ENCODE measurements at places on chromosomes 13 and 19. TPM values are rescaled to one million over a fixed set of nuclear protein-coding genes. Genes with fewer than 3 reads are reported as not detected.

DNA sequence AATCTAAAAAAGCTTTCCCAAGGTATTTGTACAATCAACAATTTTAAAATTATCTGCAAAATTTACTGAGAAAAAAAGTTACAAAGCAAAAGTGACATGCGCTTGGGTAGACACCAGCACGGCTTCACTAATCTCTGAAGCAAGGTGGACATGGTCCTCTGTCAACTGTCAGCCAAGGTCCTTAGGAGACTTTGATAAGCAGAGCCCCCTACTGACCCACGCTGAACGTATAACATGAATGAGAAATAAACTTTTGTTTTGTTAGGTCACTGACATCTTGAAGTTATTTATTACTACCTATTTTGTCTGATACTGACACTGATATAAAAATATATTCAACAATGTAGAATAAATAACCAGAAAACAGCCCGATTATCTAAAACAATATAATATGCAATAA, 100.7 kb upstream of the OBI1 start:
- no peak for DNase-seq

GRCh38 chr13:98576963-98577835, at the start of gene STK24:
TSS of gene STK24 (minus strand) at chr13:98577107. CDS start at chr13:98576786, 321 bp downstream.
- DNase-seq, result peak; percentile 80

GRCh38 chr19:46471116-46471733, at the start of gene PNMA8A:
TSS of gene PNMA8A (minus strand) at chr19:46471563. CDS start at chr19:46471035, 528 bp downstream.
- DNase-seq, result peak; percentile 74

DNA sequence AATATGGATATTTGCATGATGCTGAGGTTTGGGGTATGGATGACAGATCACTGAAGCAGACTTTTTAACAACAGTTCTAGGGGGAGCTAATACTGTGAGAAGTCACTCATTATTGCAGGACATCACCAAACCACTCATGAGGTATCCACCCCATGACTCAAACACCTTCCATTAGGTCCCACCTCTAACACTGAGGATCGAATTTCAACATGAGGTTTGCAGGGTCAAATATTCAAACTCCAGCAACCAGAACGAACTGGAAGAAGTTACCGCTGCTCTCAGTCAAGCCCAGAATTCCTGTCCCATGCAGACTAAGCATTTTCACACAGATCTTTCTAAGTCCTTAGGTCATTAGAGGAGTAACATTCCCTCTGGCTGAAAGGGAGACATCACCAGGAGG, 758.9 kb downstream of the UQCRFS1 start:
- no peak for DNase-seq

- DNase-seq, result no peak
These were observed 1.2 kb upstream of the EMC10 start for GRCh38 chr19:50475101-50475568.

GRCh38 chr19:51422053-51422448, 4.6 kb upstream of the SIGLEC10 start:
- DNase-seq, result peak; percentile 82

GRCh38 chr19:17968362-17968761, 1.5 kb downstream of the KCNN1 start:
- no peak for DNase-seq

DNA sequence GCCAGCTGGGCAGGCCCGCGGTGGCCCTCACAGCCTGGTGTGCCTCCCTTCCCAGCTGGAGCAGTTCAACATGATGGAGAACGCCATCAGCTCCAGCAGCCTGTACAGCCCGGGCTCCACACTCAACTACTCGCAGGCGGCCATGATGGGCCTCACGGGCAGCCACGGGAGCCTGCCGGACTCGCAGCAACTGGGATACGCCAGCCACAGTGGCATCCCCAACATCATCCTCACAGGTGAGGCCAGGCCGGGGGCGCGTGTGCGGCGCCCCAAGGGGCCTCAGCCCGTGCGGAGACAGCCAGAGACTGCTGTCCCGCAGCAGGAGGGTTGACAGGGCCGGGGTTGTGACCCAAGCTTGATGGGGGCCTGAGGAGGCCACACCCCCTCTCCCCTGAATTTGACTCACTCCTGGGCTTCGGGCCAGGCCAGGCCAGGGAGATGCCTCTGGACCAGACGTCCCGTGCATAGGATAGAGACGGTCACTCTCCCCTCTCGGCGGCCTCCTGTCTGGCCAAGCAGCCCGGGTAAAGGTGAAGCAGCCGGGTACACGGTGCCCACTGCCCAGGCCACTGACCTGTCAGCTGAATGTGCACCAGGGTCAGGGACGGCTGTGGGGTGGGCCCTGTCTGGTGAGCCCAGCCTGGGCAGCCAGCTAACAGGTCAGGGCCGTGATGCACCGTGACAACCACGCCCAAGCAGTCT, 15.4 kb downstream of the COMP start:
- no peak for DNase-seq

DNA sequence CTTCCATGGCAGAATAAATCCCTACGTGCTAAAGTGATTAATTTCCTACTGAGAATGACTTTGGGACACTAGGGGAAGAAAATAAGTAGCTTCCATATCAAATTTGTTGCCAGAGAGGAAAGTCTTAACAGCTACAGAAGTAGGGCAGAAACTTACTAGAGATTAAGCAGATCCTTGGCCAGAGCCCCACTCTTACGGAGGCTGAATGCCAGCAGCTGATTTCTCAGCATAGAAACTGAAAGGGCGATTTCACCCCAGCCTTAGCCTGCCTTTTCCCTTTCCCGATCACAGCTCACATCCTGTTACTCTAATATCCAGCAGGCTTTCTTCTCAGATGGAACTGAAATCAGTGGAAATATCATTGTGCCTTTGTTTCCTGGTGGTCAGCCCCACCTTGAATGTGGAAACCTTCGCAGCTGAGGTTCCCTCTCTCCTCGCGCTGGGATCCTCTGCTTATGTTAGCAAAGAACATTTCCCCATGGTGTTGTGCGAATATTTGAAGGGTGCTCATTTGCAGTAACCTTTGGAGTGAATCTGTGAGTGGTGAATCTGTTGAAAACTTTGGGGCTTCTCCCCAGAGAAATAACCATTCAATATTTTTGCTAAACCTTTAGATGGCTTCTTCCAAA, 8.4 kb downstream of the FAM124A start:
- DNase-seq, result peak; percentile 65

DNA sequence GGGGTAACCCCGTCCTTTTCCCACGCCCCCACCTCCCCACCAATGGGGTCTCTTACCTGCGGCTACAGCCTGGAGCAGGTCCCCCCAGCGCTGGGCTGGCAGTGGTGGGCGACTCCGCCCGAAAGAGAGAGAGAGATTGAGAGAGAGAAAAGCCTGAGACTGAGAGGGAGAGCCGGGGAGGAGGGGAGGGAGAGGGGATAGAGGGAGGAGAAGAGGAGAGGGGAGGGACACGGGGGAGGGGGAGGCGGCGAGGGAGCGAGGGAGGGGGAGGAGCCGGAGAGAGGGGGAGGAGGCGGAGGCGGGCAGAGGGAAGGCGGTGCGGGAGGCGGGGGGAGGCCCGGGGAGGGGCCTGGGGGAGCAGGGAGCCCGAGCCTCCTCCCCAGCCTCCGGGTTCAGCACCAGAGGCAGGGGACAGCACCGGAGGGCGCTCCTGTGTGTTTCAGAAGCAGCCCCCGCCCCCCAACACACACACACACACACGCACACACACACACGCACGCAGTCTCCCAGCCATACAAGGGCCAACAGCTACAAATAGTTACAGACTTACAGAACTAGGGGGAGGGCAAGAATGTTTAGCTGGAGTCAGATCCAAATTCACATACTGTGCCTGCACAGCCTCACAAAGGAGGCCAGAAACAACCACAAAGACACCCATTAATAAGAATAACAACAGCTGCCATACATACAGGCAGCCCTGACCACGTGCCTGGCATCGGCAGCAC, at the start of gene SLC8A2:
SLC8A2 (minus strand) TSS at position 161 of the 725 bp plus-strand sequence. CDS start 5,490 bp downstream, outside the sequence.
- DNase-seq, result peak; percentile 63

- DNase-seq, result no peak
These were observed 13.8 kb downstream of the IFNL2 start for GRCh38 chr19:39282021-39282420.

GRCh38 chr13:110838116-110838515, 76.8 kb downstream of the ANKRD10 start:
- no peak for DNase-seq

DNA sequence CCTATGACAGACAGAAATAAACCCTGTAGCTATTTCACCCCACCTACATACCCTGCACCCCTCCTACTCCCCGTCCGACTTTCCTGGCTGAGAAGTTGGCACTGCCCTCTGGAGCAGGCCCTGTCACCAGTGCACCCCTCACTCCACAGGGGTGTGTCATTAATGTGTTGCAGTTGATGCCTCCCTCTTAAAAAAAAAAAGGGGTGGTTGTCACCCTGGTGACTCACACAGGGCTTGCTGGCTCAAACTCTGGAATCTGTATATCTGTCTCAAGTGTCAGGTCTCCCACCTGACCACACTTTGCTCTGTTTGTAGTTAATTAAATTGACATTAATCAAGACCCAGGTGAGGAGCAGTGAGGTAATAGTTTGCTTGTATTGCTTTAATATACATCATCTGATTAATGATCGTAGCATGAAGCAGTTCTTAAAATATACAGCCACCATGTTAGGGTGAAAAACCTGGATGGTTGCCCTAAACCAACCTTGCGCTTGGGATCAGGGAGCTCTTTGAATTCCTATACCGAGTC, 2.0 kb upstream of the GATAD2A start:
- no peak for DNase-seq

- DNase-seq, result no peak
These were observed 738.9 kb downstream of the PCDH9 start for GRCh38 chr13:66491251-66491650.

DNA sequence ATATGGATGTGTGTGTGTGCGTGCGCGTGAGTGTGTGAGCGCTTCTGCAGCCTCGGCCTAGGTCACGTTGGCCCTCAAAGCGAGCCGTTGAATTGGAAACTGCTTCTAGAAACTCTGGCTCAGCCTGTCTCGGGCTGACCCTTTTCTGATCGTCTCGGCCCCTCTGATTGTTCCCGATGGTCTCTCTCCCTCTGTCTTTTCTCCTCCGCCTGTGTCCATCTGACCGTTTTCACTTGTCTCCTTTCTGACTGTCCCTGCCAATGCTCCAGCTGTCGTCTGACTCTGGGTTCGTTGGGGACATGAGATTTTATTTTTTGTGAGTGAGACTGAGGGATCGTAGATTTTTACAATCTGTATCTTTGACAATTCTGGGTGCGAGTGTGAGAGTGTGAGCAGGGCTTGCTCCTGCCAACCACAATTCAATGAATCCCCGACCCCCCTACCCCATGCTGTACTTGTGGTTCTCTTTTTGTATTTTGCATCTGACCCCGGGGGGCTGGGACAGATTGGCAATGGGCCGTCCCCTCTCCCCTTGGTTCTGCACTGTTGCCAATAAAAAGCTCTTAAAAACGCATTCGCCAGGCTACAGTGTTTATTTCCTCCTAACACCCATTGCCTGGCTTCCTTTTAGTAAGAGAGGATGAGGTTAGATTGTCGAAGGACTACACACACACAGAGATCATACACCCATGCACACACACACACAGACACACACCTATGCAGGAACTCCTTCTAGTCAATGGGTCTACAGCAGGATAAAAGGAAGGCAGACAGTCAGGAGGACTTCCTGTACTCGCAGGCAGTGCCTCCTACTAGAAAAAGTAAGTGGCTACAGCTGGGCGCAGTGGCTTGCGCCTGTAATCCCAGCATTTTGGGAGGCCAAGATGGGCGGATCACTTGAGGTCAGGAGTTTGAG, 7.1 kb downstream of the FOSB start:
- DNase-seq, result no peak

DNA sequence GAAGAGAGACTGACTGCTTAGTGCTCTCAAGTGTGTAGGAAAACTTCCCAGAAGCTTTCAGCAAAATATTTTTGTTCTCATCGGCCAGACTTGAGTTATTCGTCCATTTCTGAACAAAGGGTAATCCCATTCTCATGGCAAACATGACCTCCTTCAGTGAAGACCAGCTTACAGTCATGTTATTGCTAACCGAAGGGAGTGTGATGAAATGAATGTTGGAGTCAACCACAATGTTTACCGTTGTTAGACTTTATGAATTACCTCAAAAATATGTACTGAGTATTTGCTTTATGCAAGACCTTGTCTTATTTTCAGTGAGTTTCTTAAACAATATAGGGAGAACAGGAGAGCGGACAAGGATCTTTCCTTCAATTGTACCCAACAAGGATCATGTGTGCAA, 228.6 kb downstream of the LMO7 start:
- DNase-seq, result no peak

RCBTB2 gene
- 14.8 TPM for total RNA-seq

IL12RB1 gene
- 0.44 TPM for total RNA-seq

LILRA5 gene
- 0.66 TPM for total RNA-seq

LIG4 gene
- total RNA-seq, result 8.1 TPM
